K562 (cell line): ENCODE measurements at places on chromosomes 1 and 21. TPM values are rescaled to one million over a fixed set of nuclear protein-coding genes. Genes with fewer than 3 reads are reported as not detected.

DISC1 gene
- 0.09 and 0.16 TPM in 2 replicates for total RNA-seq

B3GALT6 gene
- 27.9 and 28.1 TPM in 2 replicates for total RNA-seq

TEX38 gene
- not detected in 2 replicates for total RNA-seq

DYNLT4 gene
- total RNA-seq, result 0.29 TPM in 1 of 2 replicates, not detected in the other

PLA2G4A gene
- total RNA-seq, result 0.16 TPM in 1 of 2 replicates, not detected in the other

RBM11 gene
- total RNA-seq, result 2.2 and 3.0 TPM in 2 replicates

ERG gene
- not detected in 2 replicates for total RNA-seq

OPRD1 gene
- 0.02 TPM in 1 of 2 replicates, not detected in the other for total RNA-seq

TAL1 gene
- total RNA-seq, result 76.5 and 81.3 TPM in 2 replicates

SLAMF7 gene
- 0.35 and 0.49 TPM in 2 replicates for total RNA-seq

PTPN22 gene
- total RNA-seq, result 1.0 and 1.3 TPM in 2 replicates

CYP4A22 gene
- total RNA-seq, result 0.07 TPM in 1 of 2 replicates, not detected in the other

TMED5 gene
- 68.1 and 74.5 TPM in 2 replicates for total RNA-seq

CBR3 gene
- 0.16 TPM in 1 of 2 replicates, not detected in the other for total RNA-seq

FBLIM1 gene
- 0.18 and 0.24 TPM in 2 replicates for total RNA-seq

KIF17 gene
- 0.11 and 0.47 TPM in 2 replicates for total RNA-seq

KISS1 gene
- not detected in 2 replicates for total RNA-seq

ZNF648 gene
- total RNA-seq, result 0.22 and 0.27 TPM in 2 replicates

DRAXIN gene
- total RNA-seq, result not detected in 2 replicates

AZIN2 gene
- total RNA-seq, result 0.36 and 0.42 TPM in 2 replicates

CCNL2 gene
- 141 and 167 TPM in 2 replicates for total RNA-seq

RNU1-1 gene
- 2,231 and 2,538 TPM in 2 replicates for total RNA-seq

SHISAL2A gene
- 0.11 TPM in 1 of 2 replicates, not detected in the other for total RNA-seq

CD48 gene
- 0.42 and 0.65 TPM in 2 replicates for total RNA-seq

IGSF9 gene
- 0.29 and 0.34 TPM in 2 replicates for total RNA-seq

LIPI gene
- total RNA-seq, result not detected in 2 replicates

SUSD4 gene
- total RNA-seq, result 0.09 TPM in 1 of 2 replicates, not detected in the other

LRRC8D gene
- total RNA-seq, result 22.1 and 25.0 TPM in 2 replicates

ATP1A2 gene
- 0.04 and 0.09 TPM in 2 replicates for total RNA-seq

SPRR2F gene
- 0.76 TPM in 1 of 2 replicates, not detected in the other for total RNA-seq

CAPN8 gene
- not detected in 2 replicates for total RNA-seq

IFI44 gene
- 0.11 TPM in 1 of 2 replicates, not detected in the other for total RNA-seq

KLF17 gene
- total RNA-seq, result not detected in 2 replicates

UTS2 gene
- not detected in 2 replicates for total RNA-seq

F13B gene
- total RNA-seq, result not detected in 2 replicates

ID3 gene
- 42.2 and 44.8 TPM in 2 replicates for total RNA-seq
